ENCODE measurements at places on chromosomes 6 and 20.

DNA sequence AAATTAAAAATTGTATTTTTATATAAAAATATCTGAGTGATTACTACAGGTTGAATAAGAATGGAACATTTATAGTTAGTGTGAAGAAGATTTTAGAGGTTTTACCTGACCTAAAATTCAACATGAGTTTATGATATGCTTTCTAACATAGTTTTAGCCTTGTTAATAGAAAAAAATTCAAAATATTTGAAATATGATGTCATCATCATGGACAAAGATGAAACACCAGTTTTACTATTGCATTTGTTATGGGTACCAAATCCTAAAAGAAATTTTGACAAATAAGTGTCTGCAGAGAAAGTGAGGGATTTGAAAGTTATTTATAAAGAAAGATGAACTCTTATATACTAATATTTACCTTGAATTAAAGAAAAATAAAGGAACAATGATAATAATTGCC, 479.7 kb downstream of the TBC1D32 start:
- DNase-seq = no peak

DNA sequence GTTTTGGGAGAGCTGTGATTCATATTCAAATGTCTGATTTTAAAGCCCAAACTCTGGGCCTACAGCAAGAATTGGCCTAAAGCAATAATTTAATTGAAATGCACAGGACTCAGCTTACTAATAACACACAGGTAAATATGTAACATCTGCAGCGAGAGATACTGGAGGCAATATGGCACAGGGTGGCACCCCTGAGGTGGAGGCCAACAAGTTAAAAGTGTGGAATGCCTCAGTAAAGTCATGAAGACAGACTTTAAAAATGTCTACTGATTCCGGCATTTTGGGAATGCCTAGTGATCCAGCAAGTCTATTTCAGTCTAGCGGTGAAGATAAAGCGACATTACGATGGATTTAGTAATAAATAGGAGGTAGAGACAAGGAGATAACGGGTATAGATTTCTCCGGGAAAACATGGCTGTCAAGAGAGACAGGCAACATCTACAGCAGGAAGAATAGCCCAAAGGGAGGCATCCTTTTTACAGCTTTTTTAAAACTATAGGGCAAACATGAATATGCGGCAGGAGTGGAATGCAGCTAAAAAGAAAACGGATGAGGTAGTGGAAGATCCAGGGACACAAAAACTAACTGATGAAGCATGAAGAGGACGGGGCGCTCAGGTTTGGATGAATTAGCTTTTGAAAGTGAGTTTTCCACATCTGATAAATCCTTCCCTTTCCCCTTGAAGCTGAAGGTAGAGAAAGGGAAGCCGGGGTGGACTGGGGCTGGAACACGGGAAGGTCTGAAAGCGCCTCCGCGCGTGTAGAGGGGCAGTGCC, 1.2 kb downstream of the NANP start:
- DNase-seq = no peak

GRCh38 chr6:6793388-6794250, 205.1 kb downstream of the LY86 start:
- no peak for DNase-seq

- DNase-seq = no peak
Measured at GRCh38 chr6:53199156-53199555, 50.5 kb upstream of the GCM1 start.

DNA sequence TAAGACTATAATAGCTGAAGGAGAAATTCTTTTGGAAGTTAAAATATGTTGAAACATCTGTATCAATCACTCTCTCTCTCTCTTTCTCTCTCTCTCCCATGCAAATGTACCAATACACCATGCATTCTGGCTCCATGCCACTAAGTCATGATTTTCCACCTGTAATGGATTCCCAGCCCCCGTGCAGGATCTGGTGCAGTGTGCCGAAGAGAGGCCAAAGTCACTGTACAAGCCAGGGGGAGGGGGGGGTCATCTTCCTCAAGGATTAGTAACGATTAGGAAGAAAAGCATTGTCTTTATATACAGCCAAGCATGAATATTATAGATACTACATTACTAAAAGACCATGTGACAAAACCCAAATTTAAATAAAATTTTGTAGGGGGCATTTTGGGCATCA, 725.1 kb downstream of the KIF16B start:
- no peak for DNase-seq

DNA sequence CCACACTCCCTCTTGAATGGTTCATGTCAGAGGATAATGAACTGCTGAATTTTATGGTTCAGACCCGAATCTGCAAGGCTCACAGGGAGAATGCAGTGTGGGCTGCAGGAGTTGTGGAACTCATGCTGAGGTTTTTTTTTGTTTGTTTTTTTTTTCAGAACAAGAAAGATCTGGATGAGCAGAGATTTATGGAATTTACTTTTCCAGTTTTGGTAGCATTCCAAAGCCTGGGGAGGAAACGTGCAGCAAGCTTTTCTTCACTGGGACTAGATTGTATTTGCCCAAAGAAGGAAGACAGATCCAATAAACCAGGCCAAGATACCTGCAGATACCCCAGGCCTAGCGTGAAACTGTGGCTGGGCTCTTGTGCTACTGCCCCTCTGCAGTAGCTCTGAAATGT, 223.9 kb upstream of the TAB2 start:
- DNase-seq = no peak

GRCh38 chr20:4635781-4636180, 85.9 kb upstream of the PRND start:
- no peak for DNase-seq

DNA sequence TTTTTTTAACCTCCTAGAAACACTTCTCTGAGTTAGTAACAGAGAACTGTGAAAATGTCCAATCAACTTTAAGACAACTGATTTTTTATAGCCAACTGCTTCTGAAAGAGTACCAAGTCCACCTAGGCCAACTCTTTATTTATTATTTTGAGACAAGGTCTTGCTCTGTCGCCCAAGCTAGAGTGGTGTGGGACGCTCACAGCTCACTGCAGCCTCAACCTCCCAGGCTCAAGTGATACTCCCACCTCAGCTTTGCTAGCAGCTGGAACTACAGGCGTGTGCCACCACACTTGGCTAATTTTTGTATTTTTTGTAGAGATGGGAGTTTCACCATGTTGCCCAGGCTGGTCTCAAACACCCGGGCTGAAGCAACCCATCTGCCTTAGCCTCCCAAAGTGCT, 331.6 kb downstream of the RNGTT start:
- DNase-seq = no peak

DNA sequence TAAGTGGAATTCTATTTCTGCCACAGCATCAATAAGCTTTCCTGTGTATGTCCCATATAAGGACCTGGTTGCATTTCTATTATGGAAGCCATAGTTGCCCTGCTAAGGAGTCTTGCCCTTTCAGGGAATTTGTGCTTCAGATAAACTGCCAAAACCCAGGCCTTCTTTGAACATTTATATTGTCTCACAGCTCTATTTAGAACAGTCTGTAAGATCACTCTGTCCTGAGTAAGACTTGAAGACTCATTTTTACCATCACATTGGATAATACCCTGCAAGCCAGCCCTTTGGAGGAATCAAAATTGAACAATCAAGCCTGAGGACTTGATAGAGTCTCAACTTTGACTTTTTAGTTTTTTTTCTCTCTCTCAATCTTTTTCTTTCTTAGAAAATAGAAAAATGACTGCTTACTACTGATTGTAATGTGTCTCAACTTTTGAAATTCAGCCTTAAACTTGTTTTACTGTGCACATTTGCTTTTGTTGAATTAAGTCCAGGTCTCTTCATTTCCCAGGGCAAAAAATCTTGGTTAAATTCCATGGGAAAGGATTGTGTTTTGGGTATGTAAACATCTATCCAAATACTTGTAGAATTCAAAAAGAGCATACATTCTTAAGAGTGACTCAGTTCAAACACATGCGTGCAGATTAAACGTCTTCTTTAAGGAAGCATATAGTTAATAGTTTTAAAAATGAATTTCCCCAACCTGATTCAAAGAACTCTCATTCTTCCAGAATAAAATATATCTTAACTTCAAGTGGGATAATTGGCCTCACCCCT, 91.2 kb downstream of the PLCB1 start:
- DNase-seq = no peak

DNA sequence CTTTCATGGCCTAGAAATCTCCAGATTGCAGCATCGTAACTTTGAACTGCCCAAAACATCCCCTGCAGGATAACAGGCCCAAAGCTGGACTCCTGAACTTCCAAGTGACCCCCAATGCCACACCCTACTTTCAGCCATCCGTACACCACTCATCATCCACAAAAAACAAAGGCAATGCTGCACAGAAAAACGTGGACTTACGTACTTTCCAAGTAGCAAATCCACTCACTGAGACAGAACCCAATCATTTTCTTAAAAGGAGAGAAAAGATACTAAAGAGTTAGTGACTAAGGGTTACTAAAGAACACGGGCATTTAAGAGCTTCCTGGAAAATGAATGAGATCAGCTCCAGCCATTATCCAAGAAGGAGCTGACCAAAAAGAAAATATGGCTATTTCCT, 211.0 kb downstream of the WDR27 start:
- DNase-seq = no peak

GRCh38 chr6:138404666-138405337, 779 bp downstream of the HEBP2 start:
- no peak for DNase-seq

DNA sequence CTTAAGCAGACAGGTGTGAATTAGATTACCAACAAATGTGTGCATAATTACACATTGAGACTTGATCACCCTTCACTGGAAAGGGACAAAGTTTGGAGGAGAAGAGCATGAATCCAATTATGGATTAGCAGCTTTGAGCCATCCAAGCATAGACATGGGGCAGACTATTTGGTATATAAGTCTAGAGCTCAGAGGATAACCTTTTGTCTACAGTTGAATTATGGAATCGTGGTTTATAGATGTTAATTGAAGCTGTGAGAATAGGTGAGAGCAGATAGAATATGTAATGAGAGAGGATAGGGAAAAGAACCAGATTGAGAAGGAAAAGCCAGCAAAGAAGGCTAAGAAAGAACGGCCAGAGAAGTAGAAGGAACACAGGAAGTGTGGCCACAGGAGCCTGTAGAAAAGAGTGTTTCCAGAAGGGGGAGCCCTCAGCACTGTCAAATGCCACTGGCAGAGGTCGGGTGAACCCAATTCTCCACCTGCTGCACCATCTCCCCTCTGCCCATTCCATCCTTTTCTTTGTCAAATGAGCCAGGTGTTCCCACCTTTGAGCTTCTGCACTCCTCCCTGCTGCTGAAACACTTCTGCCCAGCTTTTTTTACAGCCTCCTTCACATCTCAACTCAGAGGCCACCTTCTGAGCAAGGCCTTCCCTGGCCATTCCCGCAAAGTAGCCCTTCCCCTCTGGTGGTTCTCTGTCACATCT, 7.3 kb downstream of the DNTTIP1 start:
- DNase-seq = peak; percentile 42

Data from stimulated activated CD4-positive, alpha-beta T cell treated with anti-CD3 and anti-CD28 coated beads, Interleukin-12 subunit alpha, Interleukin-12 subunit beta, amount 100 ng/mL, for 4 hours (primary cell).